ENCODE measurements at places on chromosomes 6 and 20. TPM values are rescaled to one million over a fixed set of nuclear protein-coding genes. Genes with fewer than 3 reads are reported as not detected.

GUCA1A gene
- total RNA-seq: 0.46 TPM

C6orf52 gene
- total RNA-seq: 0.30 TPM

BAG2 gene
- 32.1 TPM for total RNA-seq

KHDC1L gene
- total RNA-seq: not detected

CPNE5 gene
- 0.30 TPM for total RNA-seq

BPIFB4 gene
- total RNA-seq: not detected

OR2H2 gene
- total RNA-seq: not detected

TCEA2 gene
- total RNA-seq: 35.3 TPM

GSTA2 gene
- total RNA-seq: not detected

ZSWIM1 gene
- 2.7 TPM for total RNA-seq

AVP gene
- not detected for total RNA-seq

DIDO1 gene
- total RNA-seq: 55.6 TPM

POM121L2 gene
- not detected for total RNA-seq

KCNK17 gene
- not detected for total RNA-seq

LZTS3 gene
- 3.0 TPM for total RNA-seq

DYNLT1 gene
- 54.0 TPM for total RNA-seq

MRPS10 gene
- 44.8 TPM for total RNA-seq

SLC22A3 gene
- total RNA-seq: 142 TPM

PAK5 gene
- not detected for total RNA-seq

HLA-DMB gene
- total RNA-seq: not detected

BNIP5 gene
- not detected for total RNA-seq

PNPLA1 gene
- 0.05 TPM for total RNA-seq

VGLL2 gene
- not detected for total RNA-seq

TMEM244 gene
- total RNA-seq: not detected

MOXD1 gene
- 118 TPM for total RNA-seq

WFDC2 gene
- total RNA-seq: not detected

CNBD2 gene
- total RNA-seq: 1.2 TPM

SOX18 gene
- total RNA-seq: not detected

CALHM6 gene
- 2.1 TPM for total RNA-seq

PRR18 gene
- not detected for total RNA-seq
